ENCODE measurements at places on chromosomes 5 and 9.

DNA sequence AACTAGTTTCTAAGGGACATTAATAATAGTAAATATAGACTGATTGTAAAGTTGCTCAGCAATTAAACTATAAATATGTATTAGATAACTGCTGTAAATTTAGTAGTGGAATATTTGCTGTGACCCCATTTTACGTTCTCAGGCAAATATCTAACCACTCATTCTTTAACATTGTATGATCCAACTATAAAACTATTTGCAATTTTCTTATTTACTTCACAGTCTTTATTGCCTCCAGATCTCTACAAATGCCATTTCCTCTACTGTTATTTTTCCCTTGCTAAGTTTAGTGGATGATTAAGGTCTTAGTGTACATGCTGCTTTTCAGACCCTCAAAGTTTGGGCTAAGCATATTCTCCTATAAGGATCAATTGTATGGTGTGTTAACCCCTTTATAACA lies 526.2 kb upstream of the ST8SIA4 start:
- DNase-seq, result peak; percentile 74

DNA sequence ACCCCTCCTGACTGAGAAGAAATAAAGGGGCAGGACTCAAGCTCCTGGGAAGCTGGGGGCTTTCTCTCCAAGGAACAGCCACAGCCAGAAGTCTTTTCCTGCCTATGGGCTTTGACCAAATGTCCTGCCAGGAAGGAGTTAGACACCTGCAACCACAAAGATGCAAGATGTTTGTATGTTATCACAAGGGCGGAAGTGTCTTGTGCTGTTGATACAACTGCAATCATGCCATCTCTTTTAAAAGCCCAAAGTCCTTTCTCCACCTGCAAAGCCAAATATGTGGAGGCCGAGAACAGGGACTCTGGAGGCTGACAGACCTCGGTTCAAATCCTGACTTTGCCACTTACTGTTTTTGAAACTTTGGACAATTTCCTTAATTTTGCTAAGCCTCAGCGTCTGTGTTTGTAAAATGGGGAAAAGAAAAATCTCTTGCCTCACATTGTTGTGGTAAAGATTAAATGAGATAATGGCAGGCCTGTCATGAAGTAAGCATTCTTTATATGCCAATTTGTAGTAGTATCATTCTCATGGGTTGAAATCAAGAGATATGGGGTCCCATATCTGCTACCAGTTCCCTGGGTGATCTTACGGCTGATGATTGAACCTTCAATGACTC lies 17.0 kb downstream of the HRH2 start:
- no peak for DNase-seq

GRCh38 chr9:122040561-122041242 lies 52.4 kb downstream of the TTLL11 start:
- DNase-seq, result no peak

DNA sequence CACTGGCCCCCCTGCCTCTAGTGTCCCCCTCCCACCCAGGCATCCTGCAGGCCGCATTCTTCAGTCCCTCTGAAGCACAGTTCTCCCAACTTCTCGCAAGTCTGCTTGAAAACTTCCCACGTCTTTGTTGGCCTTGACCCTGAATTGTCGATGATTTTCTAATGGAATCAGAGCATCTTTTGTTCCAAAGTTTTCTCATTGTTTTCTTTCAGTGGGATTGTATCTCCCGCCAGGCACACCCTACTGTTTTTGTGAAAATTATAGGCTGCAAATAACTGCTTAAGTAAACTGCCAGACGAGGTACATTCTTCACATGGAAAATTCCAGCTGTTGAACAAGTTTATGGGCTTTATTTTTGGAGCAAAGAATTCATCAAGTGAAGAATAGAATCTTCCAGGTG lies 122.6 kb upstream of the SLC25A48 start:
- DNase-seq, result no peak

DNA sequence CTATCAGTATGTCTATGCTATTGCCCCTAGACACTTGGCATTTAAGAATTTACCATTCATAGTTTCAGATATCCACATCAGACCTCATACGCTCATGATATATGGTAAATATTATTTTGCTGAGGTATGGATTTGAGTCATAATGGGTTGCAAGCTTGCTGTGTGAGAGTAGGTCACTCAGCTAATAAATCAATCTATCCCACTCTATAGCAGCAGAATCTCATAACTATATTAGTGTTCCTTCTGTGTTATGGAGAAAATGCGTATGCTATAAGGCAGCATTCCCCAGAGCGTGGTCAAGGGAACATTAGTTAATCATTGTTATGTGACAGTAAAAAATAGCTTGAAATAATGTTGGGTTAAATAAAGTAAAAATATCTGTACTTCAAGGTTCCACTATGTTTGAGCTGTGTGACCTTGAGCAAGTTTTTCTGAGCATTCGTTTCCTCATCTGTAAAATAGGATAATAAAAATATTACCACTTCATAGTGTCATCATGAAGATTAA lies 7.7 kb downstream of the TRIM32 start:
- DNase-seq, result no peak

DNA sequence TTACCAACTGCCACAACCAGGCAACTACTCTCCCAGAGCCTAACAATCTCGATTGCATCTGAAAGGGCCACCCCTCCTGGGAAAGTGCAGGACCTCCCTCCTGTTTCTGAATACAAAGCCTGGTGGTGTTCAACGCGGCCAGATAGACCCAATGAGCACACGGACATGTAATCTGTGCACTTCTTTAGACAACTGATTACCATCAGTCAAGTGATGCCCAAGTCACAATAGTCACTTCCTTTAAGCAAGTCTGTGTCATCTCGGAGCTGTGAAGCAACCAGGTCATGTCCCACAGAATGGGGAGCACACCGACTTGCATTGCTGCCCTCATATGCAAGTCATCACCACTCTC lies 739 bp downstream of the C9orf72 start:
- peak; percentile 68 for DNase-seq

- DNase-seq, result no peak
Measured at GRCh38 chr5:143045062-143045461, 274.9 kb downstream of the ARHGAP26 start.

DNA sequence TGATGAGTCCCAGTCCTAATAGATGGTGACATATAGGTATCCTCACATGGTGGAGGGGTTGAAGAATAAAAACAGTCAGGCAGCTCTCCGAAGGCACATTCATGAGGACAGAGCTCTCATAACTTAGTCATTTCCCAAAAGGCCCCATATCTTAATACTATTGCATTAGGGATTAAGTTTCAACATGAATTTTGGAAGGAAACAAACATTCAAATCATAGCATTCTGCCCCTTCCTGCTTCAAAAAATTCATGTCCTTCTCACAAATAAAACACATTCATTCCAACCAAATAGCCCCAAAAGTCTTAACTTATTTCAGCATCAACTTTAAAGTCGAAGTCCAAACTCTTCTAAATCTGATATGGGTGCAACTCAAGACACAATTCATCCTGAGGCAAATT lies 277.2 kb upstream of the NR4A3 start:
- DNase-seq, result no peak

DNA sequence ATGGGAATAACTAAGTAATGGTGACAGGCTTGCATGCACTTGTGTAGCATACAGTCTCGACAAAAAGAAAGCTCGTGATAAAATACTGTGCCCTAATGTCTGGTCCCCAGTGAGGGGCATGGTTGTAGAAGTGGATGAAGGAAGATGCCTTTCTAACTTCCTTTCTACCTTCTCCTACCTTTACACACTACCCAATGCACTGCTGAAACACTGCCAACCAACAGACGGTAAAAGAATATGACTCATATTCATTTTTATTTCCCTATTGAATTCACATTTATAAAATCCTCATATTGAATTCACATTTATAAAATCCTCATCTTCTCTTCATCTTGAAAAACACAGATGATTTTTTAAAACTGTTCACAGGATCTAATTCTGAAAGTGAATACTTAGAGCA lies 223.0 kb downstream of the PJA2 start:
- DNase-seq, result no peak

DNA sequence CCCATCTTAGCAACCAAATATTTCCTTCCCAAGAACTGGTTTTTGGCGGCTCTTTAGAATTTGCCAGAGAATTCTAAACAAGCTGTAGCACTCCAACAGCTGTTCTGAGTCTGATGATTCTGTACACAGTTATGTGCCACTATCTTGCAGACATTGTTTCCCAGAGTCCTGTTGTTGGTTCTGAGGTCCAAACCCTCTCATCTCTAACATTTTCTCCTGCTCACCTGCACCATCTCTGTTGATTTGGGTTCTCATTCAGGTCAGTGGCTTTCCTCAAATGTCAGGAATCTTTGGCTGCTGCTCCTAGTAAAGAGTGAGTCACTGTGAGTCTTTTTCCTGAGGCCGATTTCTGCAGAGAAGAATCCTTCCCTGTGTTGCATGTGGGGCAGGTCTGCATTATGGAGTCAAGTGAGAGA lies 50.0 kb downstream of the CAMSAP1 start:
- DNase-seq, result peak; percentile 28

DNA sequence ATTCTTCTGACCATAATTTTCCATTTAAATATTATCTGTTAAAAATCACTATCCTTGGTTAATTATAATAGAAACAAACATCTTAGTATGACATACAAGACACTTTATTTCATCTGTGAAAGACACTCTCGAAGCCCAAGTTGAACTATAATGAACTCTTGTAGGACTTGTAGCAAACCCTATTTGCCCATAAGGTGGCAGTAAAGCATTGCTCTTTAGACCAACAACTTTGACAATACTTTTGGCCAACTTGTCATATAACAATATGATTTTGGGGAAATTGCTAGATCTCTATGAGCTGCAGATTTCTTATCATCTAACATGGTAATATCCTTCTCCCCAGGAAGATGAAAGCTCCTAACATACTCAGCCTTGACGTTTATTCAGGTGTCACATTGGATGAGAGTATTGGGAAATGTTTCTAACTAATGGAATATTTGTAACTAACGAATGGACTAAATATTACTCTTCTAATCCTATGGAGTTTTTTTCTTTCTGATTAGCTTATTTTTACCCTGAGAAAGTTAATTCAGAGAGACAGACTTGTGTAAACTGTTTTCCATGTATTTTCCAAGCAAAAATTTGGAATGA lies 11.0 kb downstream of the SPINK14 start:
- peak; percentile 75 for DNase-seq

- no peak for DNase-seq
Measured at GRCh38 chr9:123975871-123976270, 35.7 kb upstream of the LHX2 start.

- DNase-seq, result no peak
Measured at GRCh38 chr5:76425928-76426804, 23.1 kb downstream of the IQGAP2 start.

- DNase-seq, result no peak
Measured at GRCh38 chr5:72478276-72478675, 28.9 kb downstream of the ZNF366 start.

DNA sequence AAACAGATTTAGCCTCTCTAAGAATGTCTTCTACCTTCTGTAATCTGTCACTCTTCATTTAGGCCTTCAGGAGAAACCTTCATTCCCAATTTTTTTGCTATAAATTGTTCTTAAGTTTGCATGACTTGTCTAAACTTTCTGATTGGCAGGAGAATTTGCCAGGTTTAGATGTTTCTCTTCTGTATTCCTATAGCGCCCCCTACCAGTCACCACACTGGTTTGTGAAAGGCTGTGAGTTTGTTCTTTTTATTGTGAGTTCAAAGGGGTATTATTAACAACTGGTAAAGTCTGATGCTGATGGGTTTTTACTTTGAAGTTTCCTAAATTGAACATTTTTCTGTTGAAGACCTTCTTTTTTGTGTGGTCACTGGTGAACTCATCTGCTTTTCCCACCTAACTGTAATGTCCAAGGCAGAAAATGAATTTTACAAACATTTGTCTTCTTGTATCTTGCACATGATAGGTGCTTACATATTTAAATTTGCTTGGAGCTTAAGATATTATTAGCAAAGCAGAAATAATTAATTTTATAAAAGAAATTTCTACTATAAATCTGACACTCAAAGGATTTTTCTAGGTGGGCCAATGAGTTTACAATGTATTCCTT lies 18.4 kb upstream of the F2RL2 start:
- peak; percentile 81 for DNase-seq

- peak; percentile 8 for DNase-seq
Measured at GRCh38 chr5:891837-892393, 686 bp downstream of the BRD9 start.

DNA sequence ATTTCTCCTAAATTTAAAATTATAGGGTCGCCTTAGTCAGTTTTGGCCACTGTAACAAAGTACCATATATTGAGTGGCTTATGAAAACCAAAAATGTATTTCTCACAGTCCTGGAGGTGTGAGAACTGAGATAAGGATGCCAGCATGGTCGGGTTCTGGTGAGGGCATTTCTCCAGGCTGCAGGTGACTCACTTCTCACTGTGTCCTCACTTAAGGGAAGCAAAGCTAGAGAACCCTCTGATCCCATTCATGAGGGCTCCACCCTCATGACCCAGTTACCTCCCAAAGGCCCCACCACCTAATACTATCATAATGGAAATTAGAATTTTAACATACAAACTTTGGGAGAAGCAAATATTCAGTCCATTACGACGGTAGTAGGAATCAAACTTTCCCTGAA lies 75.1 kb upstream of the FBN2 start:
- DNase-seq, result peak; percentile 14

Measured in fibroblast of mammary gland (primary cell).